ENCODE measurements at places on chromosomes 4 and X. TPM values are rescaled to one million over a fixed set of nuclear protein-coding genes. Genes with fewer than 3 reads are reported as not detected.

DNA sequence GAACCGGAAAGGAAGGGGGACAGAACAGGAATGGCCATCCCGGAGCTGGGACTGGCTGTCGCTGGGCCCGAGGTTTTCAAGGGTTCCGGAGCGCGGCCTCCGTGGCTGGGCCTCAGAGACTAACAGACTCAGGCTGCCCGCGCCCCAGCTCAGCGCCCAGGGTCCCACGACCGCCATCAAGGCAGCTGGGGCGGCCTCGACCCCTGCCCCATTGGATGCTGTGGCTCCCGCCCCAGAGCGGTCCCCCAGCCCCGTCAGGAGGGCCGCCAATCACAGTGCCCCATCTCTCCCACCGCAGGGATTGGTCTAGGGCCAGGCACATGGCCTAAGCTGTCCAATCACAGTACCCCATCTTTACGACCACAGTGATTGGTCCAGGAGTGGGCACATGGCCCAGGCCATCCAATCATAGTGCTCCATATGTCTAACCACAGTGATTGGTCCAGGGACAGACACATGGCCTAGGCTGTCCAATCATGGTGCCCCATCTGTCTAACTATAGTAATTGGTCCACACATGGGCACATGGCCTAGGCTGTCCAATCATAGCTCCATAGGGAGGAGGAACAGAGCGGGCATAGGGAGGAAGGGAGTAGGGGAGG is 105.3 kb upstream of the NKX1-1 start:
- no peak for DNase-seq

The UCP1 gene
- not detected for total RNA-seq

DNA sequence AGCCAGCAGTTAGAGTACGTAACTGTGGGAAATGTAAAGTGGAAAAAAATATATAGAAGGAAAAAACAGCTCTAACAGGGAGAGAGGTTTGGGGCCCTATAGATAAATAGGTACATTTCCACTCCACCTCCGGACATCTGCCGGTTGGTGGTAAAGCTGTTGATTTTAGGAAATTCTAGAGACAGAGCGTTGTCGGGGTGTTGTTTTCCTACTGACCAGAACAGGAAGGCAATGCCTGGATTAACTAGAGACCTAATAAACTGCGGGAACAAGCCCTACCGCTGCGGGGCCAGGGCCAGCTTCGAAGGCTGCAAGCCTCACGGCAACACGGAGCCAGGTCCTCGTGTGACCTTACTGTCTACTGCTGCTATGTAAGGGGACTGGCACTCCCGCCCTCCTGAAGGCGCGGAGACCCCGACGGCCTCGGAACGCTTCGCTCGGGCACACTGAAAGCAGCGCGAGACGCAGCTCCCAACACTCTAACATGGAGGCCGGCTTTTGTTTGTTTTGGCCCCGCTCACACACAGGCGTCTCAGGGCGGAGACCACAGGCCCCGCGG is 702 bp upstream of the CDKN2AIP start:
- DNase-seq = peak; percentile 63

DNA sequence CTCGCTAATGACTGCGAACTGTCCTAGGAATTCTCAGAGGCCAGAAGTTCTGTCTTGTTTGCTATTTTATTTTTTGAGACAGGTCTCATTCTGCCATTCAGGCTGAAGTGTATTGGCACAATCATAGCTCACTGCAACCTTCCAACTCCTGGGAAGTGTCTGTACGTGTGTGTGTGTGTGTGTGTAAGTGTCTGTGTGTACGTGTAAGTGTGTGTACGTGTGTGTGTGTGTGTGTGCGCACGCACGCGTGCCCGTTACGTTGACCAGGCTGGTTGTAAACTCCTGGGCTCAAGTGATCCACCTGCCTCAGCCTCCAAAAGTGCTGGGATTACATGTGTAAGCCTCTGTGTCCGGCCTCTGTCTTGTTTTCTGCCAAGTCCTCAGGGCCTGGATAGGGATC is 10.4 kb upstream of the CDK16 start:
- no peak for DNase-seq

DNA sequence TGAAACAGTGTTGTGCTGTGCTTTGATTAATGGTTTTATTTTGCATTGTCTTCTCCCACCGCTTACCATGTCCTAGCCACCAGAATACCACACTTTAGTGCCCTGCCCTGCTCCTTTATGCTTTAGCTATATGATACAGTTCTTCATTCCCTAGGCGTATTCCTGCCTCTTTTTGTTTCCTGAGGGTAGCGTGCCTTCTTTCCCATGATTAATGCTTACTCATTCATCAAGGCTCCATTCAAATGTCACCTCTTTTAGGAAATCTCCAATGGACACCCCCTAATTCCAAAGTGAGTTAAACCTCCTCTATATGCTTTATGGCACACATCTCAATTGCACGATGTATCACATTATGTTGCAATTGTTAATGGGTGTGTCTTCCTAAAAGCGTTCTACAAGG is 46.3 kb downstream of the SPANXD start:
- DNase-seq = no peak

- DNase-seq = no peak
These were observed 8.5 kb upstream of the NUDT6 start for GRCh38 chr4:122930862-122931261.

GRCh38 chrX:74613370-74614092 is 893 bp downstream of the RLIM start:
- no peak for DNase-seq

All from ureter (tissue), 1 donor.